ENCODE measurements at places on chromosomes 7 and 10.
A peak's percentile ranks its signal among the peaks of the same experiment; 100 is the strongest.

GRCh38 chr7:111953611-111954010 lies 252.6 kb downstream of the DOCK4 start:
- DNase-seq: no peak

GRCh38 chr7:76074306-76074971 lies 26.5 kb downstream of the MDH2 start:
- DNase-seq: no peak

GRCh38 chr10:77236700-77237099 lies 400.9 kb downstream of the KCNMA1 start:
- DNase-seq: no peak

DNA sequence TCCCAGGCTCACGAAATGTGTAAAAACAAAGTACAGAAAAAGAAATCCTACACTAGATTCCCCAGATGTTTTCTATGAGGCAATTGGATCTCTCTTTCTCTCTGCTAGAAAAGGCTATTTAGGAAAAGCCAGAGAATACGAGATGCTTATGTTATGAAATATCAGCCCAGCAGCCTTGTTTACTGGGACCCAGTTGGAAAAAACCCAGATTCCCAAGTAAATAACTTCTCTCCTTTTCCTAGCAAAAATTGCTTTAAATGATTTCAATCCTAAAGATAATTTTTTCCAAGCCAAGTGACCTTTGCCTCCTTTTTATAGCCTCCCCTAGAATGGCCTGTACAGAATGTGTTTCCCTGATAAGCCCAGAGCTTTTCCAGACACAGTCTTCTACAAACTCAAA lies 199.3 kb downstream of the PLXNA4 start:
- no peak for DNase-seq

DNA sequence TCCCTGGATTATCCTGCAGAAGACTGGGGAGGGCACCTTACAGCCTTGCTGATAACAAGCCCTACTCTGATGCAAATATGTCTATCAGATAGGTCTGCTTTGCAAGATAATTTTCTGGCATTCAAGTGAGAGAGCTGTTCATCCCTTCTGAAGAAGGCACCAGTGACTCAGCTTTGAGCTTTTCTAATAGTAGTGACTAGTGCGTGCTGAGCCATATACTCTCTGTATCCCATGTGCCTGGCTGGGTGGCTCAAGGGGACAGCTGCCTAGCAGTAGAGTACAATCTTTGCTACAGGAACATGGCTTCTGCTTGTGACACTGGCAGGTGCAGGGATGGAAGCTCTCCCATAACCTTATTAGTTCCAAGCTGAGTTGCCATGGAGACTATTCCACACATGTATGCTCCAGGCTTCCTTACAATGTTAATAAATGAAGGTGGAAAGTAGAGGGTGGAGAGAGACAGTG lies 35.0 kb upstream of the ABCB4 start:
- no peak for DNase-seq

DNA sequence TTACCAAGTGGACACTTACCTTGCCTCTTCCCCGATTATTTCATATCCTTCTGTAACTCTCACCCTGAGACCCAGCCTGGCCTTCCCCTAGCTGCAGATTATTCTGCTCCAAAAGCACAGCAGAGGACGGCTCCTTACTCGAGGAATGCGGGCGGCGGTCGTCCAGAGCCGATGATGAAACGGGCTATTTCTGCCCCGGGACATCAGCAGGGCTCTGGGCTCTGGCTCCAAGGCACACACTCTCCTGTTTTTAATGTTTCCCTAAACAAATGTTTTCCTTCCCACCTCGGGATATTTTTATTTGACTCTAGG lies 343 bp upstream of the C10orf71 start:
- no peak for DNase-seq

DNA sequence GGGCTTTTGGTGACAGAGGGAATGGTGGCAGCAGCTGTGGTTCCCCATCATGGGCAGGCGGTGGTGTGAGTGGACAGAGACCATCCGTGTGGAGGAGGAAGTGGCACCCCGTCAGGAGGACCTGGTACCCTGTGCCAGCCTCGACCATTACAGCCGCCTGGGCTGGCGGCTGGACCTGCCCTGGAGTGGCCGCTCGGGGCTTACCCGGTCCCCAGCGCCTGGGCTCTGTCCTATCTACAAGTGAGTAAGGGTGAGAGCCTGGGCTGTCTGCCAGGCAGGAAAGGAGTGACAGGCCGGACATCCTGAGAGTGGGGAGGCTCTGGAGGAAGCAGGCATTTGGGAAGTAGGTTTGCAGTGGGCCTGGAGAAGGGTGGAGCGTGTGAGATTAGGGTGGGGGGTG lies 2.9 kb upstream of the ZNF467 start:
- no peak for DNase-seq

GRCh38 chr7:41682422-41682821 lies 20.5 kb downstream of the INHBA start:
- no peak for DNase-seq

GRCh38 chr7:38934051-38934450 lies 25.1 kb upstream of the VPS41 start:
- DNase-seq: no peak

DNA sequence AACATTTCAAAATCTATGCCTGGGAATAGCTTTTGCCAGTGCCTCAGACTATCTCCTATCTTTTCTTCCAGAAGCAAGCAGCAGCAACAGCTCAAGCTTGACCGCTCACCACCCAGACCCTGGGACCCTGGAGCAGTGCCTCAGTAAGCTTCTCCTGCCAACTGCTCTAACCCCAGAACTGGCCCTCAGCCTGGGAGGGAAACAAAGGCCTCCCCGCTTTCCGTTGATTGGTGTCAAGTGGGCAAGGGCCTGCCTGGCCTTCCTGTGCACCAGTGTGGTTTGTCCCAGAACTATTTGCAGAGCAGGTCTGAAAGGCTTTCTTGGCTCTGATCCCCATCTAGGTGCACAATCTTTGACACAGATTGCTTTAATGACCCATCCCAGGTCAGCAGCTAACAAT lies 3.3 kb upstream of the ATP6V0A4 start:
- DNase-seq: no peak

GRCh38 chr10:11386044-11386443 lies 225.4 kb downstream of the USP6NL start:
- no peak for DNase-seq

- DNase-seq: no peak
Observed at GRCh38 chr10:11140963-11141362, 123.3 kb downstream of the CELF2 start.

GRCh38 chr7:152341039-152341913 lies 94.5 kb downstream of the KMT2C start:
- no peak for DNase-seq

GRCh38 chr10:7788639-7789286 lies 786 bp downstream of the ATP5F1C start:
- no peak for DNase-seq

DNA sequence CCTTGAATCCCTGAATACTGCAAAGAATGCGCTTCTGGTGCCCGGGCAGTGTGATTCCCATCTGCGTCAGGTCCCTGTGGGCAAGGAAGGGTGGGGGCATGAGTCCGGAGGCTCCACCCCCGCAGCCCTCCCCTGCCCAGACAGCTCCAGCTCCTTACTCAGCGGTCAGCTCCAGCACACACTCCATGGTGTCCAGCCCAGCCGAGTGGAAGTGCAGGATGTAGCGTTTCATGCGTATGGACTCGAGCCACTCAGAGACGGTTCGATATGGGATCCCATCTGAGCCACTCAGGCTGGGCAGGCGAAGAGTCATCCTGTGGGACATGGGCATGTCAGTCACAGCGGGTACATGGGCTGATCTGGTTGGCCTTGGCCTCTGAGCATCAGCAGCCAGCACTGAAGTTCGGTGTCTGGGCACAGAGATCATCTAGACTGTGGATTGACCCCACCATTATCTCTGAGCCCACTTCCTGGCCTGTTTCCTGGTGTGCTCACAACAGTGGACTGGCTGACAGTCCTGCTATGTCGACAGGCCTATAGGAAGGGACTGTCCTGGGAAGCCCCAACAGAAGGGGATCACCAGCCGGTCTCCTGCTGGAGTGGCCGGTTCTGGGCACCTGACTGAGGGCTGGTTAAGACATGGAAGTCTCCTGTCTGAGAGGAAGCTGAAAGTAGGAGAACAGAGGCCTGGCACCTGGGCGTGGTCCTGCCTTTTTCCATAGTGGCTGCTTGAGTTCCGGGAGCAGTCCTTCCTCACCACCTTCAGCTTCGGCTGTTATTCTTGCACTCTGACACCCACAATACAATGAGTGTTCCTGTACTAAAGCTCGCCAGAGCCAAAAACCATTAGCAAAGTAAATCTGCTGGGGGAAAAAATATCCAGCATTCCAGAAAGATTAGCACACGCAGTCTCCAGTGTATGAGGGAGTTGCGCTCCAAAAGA lies 10.6 kb downstream of the ZYX start:
- no peak for DNase-seq

DNA sequence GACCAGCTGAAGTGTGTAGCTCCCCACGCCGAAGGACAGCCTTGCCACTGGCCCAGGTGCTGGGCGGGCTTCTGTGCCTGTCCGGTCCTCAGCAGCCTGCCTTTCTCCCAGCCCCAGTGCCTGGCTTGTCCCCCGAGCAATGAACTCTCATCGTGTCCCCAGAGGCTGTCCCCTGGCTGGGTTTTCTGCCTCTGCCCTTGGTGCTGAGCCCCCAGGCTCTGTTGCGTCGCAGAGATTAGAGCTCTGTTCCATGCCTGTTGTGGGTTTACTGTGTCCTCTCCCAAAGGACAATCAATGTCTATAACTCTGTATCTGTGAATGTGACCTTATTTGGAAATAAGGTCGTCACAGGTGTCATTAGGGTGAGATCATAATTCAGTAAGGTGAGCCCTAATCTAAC lies 226.1 kb upstream of the SHH start:
- DNase-seq: no peak

GRCh38 chr10:19663344-19663743 lies 152.9 kb upstream of the PLXDC2 start:
- DNase-seq: no peak

GRCh38 chr7:142855756-142856564 lies 1.1 kb downstream of the EPHB6 start:
- no peak for DNase-seq

GRCh38 chr7:10584886-10585285 lies 388.8 kb upstream of the PHF14 start:
- no peak for DNase-seq

DNA sequence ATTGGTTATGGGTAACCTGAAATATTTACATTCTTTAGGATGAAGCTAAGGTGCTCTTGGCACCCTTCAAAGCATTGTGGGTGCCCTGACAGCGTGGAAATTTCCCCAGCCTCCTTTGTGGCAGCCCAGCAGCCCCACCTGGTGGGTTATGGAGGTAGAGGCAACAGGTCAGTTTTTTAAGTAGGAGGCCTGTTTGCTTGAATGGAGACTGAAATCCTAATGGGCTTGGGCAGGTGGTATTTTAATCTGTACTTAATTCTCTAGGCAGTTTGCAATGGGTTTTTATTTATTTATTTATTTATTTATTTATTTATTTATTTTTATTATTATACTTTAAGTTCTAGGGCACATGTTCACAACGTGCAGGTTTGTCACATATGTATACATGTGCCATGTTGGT lies 139.4 kb downstream of the EPC1 start:
- no peak for DNase-seq

GRCh38 chr10:12597788-12598765 lies 248.7 kb downstream of the CAMK1D start:
- DNase-seq: no peak

- DNase-seq: no peak
Observed at GRCh38 chr7:137423321-137423720, 79.8 kb upstream of the PTN start.

GRCh38 chr7:50396856-50397255 lies 53.3 kb downstream of the FIGNL1 start:
- DNase-seq: no peak

GRCh38 chr10:73798087-73798486 lies 12.7 kb downstream of the ZSWIM8 start:
- DNase-seq: no peak

- DNase-seq: no peak
Observed at GRCh38 chr10:132263866-132264265, 43.9 kb downstream of the STK32C start.

DNA sequence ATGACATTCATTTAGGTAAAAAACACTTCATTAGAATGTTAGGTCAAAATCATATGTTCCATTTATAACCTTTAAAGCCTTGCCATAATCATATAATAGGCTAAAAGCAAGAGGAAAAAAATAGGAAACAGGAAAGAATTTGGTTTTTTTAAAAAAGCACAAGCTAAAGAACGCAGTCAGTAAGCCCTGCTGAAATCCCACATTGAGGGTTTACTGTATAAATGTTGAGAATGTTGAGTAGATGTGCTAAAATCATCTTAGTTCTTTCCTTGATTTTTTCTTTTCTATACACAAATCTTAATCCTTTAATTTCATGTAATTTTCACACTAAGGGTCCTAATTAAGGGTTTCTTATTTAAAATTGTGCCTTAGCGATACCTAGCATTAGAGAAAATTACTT lies 133.0 kb downstream of the TSPAN12 start:
- DNase-seq: no peak

DNA sequence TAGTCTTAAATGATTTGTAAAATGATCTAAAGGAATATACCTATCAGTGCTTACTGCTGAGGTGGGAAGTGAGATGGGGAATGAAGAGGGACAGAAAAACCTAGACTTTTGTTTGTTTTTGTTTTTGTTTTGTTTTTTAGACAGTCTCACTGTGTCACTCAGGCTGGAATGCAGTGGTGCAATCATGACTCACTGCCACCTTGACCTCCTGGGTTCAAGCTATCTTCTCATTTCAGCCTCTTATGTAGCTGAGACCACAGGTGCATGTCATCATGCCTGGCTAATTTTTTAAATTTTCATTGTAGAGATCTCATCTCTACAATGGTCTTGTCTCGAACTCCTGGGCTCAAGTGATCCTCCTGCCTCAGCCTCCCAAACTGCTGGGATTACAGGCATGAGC lies 116.4 kb upstream of the SEM1 start:
- DNase-seq: no peak

- DNase-seq: no peak
Observed at GRCh38 chr10:13016426-13016825, 14.9 kb upstream of the CCDC3 start.

- no peak for DNase-seq
Observed at GRCh38 chr10:74658511-74658910, 167.9 kb upstream of the KAT6B start.

GRCh38 chr7:568031-568951 lies 48.6 kb upstream of the PDGFA start:
- DNase-seq: no peak

GRCh38 chr7:157124690-157125089 lies 14.0 kb upstream of the UBE3C start:
- no peak for DNase-seq

- DNase-seq: peak; percentile 81
Observed at GRCh38 chr7:767941-768731, 41.1 kb upstream of the PRKAR1B start.

GRCh38 chr7:117385363-117386109 lies 41.8 kb downstream of the ASZ1 start:
- DNase-seq: no peak

Data from cortex of kidney (tissue), 1 donor.